ENCODE measurements at places on chromosomes 1 and 21.

- DNase-seq, result no peak
Measured at GRCh38 chr1:159492575-159493323, 43.1 kb downstream of the OR10J5 start.

GRCh38 chr1:2405588-2406295 is 6.6 kb downstream of the PEX10 start:
- DNase-seq, result no peak

GRCh38 chr21:25567472-25567871 is 39.8 kb downstream of the MRPL39 start:
- no peak for DNase-seq

DNA sequence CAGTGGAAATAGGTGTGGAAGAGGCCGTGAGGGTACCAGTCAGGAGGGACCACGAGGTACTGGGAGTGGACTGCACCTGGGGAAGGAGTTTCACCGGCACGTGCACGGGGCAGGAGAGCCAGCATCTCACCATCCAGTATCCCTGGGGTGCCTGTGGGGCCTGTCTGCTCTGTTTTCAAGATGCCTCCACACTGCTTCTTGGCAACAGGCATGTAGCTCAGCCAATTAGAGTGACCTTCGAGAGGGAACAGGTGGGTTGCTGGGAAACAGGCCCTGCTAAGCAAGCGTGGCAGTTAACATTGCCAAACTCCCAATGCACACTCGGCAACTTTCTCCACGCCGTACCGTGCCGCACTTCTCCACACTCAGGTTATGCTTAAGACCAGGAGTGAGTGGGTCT is 17.7 kb downstream of the KCNC4 start:
- no peak for DNase-seq

GRCh38 chr1:205066141-205066818 is 18.0 kb downstream of the TMEM81 start:
- no peak for DNase-seq

DNA sequence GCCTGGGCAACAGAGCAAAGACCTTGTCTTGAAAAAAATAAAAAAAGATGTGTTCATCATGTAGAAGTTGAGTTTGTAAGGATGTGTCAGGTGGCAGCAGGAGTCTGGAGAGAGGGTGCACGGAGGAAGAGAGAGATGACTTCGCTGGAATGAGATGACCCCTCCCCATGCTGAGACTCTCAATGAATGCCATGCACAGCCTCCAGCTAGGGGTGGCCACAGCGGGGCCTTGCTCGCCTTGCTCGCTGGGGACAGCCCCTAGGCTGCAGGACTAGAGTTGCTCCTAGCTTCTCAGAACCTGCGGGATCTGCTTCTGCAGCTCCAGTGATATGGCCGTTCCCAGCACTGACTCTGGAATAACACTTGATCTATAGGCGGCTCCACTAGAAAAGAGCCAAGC is 6.6 kb upstream of the C2CD2 start:
- DNase-seq, result no peak

- no peak for DNase-seq
Measured at GRCh38 chr21:42191696-42192595, 27.0 kb upstream of the ABCG1 start.

GRCh38 chr1:25037174-25038074 is 107.3 kb upstream of the RUNX3 start:
- peak; percentile 59 for DNase-seq

GRCh38 chr1:24526940-24527542 is 24.4 kb downstream of the RCAN3 start:
- DNase-seq, result peak; percentile 65

DNA sequence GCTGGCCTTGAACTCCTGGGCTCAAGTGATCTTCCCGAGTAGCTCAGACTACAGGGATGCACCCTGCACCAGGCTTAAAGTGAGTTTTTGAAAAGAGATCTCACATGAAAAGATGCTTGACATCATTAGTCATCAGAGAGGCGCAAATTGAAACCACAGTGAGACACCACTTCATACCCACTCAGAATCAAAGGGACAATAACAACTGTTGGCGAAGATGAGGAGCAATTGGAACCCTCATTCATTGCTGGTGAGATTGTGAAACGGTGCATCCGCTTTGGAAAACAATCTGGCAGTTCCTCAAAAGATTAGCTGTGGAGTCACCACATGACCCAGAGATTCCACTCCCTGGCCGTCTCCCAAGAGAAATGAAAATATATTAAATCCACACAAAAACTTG is 122.3 kb downstream of the PGBD5 start:
- DNase-seq, result peak; percentile 25

DNA sequence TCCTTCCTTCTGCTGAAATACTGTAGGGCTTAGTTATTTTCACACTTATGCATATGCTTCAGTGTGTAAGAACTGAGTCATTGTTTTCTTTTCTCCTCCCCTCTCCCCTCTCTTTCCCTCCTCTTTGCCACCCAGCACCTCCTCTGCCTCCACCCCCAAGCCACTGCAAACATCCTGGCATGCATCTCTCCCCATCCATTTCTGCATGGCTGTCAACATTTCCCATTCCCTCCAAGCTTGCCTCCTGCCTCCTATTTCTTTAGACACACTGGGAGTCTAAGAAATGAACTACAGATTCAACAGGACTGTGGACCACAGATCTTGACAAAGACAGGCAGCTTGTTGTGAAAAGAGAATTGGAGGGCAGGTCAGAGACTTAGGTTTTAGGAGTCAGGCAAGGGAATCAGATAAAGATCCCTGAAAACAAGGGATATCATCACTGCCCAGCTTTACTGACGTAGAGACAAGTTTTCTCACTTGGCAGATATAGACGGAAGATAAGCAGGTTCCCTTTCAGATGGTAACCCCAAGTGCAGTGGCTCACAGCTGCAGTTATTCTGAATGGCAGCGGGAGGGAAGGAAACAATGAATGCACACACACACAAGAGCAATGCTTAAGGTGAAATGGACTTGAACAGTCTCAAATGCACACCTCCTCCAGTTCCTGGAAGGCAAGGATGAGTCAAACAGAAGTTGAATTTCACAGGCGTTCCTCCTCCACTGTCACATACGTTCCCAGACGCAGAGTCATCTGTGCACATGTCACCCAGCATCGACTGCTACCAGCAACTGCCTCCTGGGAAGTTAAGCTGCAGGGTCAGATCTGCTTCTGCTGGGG is 56.1 kb downstream of the HIVEP3 start:
- peak; percentile 59 for DNase-seq

DNA sequence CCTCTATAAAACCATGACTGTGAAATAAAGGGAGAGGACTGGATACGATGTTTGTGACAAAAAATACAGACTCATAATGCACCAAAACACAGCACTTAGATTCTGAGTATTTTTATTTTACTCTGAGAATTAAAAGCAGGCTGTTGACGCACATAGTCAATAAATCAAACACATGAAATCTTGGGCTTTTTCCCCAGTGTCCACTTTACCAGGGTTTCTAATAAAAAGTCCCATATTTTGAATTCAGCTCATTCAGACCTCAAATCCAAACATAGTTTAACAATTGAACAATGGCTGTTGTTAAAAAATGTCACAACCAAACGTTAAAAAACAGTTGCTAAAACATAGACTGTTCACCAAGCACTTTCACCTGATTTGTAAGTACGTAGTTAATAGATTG is 553.4 kb downstream of the LTN1 start:
- no peak for DNase-seq

GRCh38 chr1:86933562-86934377 is 19.3 kb downstream of the HS2ST1 start:
- no peak for DNase-seq

DNA sequence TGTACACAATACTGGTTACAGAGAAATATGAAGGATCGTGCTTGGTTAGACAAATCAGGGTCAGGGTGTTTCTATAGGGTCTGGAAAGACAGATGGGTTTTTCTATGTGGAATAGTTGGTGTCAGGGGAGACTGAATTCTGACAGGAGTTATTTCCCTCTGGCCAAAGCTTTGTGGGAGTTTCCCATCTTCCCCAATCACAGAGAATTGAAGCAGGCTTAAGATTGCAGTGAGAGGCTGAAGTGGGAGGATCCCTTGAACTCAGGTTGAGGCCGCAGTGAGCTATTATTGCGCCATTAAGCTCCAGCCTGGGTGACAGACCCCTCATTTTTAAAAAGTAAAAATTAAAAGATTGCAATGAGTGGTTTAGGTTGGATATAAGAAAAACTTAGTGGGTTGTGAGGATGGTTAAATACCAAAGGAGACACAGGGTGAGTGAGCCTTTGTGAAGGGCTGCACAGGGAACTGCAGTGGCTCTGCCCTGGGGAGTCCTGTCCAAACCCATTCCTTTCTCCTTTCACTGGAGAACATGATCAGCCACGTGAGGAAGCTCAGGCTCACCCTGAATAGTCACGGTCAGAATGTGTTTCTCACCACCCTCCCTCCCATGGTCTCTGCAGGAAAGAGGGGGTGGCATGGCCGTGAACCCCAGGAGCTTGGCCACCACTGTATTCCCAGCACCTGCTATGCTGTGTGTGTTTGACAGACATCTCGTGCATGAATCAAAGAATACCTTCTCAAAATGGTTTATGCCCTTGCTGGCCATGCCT is 101.2 kb downstream of the INTS7 start:
- DNase-seq, result peak; percentile 76

DNA sequence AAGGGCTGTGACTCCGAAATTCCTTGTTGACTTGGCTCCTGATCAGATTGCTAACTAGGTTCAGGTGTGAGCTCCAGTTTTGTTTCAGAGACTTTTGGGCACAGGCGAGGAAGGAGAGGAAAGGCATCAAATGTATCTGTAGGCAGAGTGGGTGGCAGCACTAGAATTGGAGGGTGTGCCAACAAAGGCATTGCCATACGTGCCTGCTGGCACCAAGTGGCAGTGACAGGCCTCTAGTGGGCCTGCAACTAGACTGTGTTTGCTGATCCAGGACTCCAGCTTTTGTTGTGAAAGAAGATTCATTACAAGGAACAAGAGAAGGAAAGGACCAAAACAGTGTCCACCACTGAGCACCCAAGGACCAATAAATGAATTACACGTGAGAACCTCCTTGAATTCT is 79.5 kb downstream of the TM2D1 start:
- DNase-seq, result no peak

DNA sequence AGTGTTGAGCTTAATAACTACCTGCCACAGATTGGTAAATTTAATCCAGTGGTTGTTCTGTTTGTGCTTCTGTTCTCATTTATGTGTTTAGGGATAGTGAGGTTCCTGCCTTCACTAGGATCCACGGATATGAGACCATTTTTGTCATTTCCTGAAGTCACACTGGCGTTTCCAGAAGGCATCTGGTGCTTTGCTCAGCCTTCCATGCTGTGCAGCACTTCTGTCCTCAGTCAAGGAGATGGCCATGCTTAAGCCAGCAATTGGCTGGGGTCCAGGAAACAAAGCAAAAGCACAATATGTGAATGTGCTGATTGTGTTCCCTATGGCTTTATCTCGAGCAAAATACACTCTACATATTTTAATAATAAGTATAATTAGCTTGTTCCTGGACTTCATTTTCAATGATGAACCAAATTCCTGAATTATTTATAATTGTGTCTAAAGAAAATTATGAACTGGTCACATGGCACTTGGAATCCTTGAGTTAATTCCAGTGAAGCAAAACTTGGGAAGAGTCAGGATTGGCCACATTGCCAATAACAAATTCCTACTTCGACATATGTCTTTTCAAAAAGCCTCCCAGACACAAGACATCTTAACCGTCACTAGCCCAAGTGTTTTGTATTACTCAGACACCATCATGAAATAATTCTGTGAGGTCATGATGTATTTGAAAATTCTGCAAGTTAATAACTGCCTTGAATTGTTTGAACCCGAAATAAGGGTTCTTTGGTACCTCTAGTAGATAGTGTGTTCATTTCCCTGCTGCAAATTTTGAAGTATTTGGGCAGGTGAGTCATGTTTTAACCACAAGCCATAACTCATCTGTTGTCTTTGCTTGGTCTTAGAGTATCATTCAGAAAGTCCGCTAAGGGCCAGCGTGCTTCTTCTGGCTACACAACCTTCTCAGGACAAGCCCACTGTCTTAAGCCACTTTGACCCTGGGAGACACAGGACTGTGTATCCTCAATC is 412.4 kb downstream of the DISC1 start:
- no peak for DNase-seq

- DNase-seq, result peak; percentile 94
Measured at GRCh38 chr1:228778026-228778425, 42.7 kb downstream of the RHOU start.

- no peak for DNase-seq
Measured at GRCh38 chr1:158972841-158973240, 36.9 kb upstream of the IFI16 start.

DNA sequence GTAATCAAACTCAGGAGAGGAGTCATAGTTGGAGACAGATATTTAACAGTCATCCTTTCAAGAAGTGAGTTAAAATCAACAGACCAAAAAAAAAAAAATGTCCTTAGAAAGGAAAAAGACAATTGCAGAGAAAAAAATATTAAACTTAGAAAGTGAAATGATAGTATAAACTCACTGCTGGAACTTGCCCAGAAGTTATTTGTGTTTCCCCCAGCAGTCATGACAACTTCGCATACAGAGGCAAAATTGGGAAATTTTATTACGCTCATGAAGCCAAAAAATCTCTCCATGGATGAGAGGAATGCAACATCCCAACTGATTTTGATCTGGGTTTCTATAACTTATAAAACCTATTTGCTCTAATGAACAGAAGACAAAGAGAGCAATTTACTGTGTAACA is 198.2 kb downstream of the LRRC7 start:
- no peak for DNase-seq

- DNase-seq, result no peak
Measured at GRCh38 chr1:91724231-91724630, 161.7 kb downstream of the TGFBR3 start.

DNA sequence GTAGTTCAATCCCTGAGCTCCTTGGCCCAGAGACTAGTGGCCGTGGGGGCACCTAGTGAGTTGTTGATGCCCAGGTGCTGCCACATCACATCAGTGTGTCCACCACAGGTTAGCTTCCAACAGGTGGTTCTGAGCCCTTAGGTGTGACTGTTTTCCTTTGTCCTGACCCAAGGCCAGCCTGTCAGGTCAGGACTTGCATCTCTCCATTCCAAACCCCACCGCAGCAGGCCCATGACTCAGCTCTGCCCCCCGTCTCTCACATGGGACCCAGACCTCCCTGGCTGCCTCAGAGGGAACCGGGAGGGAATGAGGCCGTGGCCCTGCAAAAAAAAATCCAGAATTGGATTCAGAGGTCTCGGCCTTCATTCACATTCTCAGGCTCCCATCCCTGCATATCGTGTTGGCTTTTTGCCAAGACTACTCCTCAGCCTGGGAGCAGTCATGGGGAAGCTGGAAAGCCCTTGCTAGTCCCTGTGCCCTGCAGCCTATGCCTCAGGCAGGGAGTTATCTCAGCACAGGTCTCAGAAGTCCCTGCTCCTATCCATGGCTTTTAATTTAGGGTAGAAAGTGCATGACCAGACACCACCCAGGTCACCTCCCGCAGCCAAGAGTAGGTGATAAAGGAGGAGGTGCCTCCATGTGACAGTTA is 7.2 kb downstream of the INAVA start:
- no peak for DNase-seq

DNA sequence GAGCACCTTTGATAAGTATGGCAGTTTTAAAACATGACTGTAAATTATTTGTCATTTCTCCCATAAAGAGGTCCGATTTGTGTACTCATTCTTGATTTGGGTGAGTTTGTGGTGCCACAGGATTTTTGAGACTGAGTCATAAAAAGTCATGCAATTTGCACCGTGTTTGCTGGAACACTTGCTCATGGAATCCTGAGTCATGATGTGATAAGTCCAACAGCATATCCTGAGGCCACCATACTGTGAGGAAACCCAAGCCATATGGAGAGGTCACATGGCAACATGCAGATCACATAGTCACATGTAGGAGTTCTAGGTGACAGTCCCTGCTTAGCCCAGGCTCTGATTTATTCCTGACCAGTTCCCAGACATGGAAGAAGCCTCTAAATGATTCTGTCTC is 40.8 kb upstream of the PRRX1 start:
- no peak for DNase-seq

Measured in inflammatory macrophage treated with lipopolysaccharide for 1 hour (primary cell).